ENCODE measurements at places on chromosomes 4 and X.

- DNase-seq: no peak
Measured at GRCh38 chrX:124860736-124861135, 458.9 kb upstream of the TEX13C start.

GRCh38 chrX:107979534-107979933, 2.6 kb downstream of the TEX13B start:
- no peak for DNase-seq

DNA sequence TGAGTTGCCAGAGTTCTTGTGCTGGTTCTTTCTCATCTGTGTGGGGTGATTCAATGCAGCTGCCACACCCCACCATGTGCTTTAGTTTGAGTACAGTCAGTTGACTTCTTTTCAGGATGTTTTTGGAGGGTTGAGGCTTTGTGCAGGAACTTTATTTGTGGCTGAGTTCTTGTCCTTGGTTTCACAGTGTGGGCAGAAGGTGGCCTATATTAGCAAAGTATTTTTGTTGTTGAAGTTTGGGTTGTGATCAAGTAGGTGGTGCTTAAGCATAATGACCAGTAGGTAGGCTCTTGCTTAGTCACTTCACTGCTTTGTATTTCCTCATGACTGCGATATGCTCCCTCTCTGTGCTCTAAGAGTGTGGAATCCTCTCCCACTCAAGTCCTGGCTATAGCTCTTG, 80.3 kb downstream of the ARHGAP24 start:
- DNase-seq: no peak

DNA sequence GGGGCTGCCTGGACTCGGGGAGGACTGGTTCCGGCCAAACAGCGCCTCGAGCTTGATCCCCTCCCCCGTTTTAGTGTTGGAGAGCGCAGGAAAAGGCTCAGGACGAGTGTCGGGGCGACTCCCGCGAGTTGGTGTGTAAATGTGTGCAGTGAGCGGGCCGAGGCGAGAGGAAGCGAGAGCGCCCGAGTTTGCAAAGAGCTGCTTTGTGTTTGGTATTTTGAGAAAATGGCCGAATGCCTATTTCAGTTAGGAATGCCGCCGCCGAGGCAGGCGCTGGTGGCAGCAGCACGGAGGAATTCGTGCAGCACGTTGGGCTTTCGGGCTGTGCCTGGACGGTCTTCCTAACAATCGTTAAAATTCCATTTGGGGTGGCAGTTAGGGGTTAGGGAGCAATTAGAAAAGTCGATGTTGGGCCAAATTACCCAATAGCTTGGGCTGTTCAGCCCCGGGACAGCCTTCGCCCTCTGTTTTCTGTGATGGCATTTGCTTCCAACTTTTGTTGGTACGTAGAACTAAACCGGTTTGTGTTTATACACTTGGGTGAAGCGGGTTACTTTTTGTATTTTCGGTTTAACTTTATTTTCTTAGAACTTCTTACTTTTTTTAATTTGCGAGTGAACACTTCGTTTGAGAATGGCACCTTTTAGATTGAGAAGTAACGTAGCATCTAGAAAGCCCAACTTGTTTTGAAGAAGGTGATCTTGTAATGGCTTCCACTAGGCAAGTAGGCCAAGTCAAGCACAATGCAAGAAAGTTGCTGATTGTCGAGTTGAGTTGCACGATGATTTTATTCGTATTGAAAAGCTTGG, 1.6 kb downstream of the REST start:
- peak; percentile 11 for DNase-seq

DNA sequence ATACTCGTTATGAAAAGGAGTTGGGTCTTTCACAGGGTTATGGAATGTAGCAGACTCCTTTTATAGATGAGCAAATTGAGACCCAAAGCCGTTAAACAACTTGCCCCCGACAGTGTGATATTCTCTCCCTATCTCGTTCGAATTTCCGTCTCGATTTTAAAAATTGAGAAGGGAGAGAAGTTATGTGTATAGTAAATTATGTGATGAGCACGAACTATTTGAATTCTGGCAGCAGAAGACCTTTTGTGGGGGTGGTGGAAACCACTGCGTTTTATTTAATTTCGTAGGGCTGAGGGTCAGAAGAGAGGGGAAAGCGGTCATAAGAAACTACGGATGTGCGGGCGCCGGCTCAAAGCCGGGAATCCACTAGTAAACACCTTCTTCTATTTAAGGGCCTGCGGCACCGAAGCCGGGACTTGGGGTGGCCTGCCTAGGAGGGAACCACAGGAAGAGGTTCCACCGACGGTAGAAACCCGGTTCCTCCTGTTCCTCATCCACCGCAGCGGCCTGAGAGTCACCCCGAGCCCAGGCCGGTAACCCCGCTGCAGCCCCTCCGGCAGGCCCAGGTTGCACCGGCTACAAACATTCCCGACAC, 1.5 kb upstream of the DDX3X start:
- no peak for DNase-seq

GRCh38 chr4:75653845-75654503, 19.2 kb downstream of the G3BP2 start:
- DNase-seq: no peak

- no peak for DNase-seq
Measured at GRCh38 chr4:103207673-103208072, 9.5 kb upstream of the CENPE start.

Data from activated CD8-positive, alpha-beta memory T cell treated with anti-CD3 and anti-CD28 coated beads for 4 hours (primary cell).